ENCODE measurements at places on chromosomes 16 and 17. TPM values are rescaled to one million over a fixed set of nuclear protein-coding genes. Genes with fewer than 3 reads are reported as not detected.

The XAF1 gene
- 53.7 TPM for total RNA-seq

The ICAM2 gene
- total RNA-seq: 14.1 TPM

The SLC13A2 gene
- total RNA-seq: not detected

The MRPL38 gene
- 117 TPM for total RNA-seq

The PRKCB gene
- total RNA-seq: 193 TPM

The FLOT2 gene
- total RNA-seq: 95.8 TPM

GRCh38 chr17:35257208-35257659 is 14.4 kb downstream of the SLFN5 start:
- no peak for DNase-seq
- H3K4me1 ChIP-seq: peaks cover 46% of the 10 kb centered on the region
- no peak overlapping the region for H3K4me3 ChIP-seq
- peaks cover 23% of the 10 kb centered on the region for H3K36me3 ChIP-seq
- H3K27me3 ChIP-seq: no peaks in the 10 kb centered on the region

DNA sequence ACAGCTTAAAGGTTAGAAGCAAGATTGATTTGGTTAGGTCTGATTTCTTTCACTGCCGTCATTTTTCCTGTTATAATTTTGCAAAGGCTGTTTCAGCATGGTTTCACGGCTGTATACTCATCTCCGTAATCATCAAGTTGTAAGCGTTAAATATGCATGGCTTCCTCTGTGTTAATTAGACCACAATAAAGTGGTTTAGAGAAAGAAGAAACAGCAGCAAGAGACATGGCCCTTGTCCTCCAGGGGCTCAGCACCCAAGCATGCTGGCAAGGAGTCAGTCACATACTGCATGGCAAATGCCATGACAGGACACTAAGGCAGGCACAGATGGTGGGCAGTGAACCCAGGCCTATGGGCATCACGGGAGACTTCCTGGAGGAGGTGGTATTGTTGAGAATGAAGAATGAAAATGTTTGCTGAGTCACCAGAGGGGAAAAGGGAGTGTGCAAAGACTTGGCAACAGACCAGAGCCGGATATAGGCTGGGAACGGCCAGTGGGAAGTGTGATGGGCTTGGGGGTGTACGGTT is 61.4 kb upstream of the PLCG2 start:
- H3K4me1 ChIP-seq: peaks cover 32% of the 10 kb centered on the region
- H3K36me3 ChIP-seq: no peaks in the 10 kb centered on the region
- H3K27me3 ChIP-seq: no peaks in the 10 kb centered on the region

DNA sequence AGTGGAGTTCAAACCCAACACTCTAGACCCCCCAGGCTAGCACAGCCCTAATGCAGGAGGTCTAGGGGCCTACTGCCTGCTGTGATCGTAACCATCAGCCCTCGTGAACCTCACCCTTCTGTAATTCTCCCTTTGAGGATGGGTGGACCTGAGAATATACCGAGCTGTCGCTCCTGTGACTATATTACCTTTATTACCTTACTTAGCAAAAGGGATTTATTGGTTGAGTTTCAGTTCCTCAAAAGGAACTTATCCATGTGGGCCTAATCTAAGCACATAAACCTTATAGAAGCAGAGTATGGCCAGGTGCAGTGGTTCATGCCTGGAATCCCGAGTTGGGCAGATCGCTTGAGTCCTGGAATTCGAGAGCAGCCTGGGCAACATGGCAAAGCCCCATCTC is 19.2 kb upstream of the EMP2 start:
- no peak for DNase-seq
- no peak overlapping the region for H3K27ac ChIP-seq
- no peaks in the 10 kb centered on the region for H3K36me3 ChIP-seq
- H3K27me3 ChIP-seq: peaks cover 10% of the 10 kb centered on the region
- no peaks in the 10 kb centered on the region for H3K4me1 ChIP-seq

DNA sequence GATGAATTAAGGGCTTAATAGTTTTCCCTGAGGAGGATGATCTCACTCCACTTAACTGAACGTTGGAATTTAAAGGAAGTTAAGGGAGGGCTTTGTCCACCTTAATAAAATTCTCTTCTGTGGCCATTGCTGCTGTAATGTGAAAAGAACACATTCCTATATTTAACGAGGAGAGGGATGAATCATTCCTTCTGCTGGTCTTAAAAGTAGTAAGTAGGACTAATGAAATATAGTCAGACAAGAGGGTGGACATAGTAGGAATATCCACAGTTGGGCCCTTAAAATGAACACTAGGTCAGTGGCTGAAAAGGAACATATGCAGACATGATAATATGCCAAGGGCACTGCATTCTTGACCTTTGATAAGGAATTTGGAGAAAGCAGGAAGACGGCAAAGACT is 405.6 kb downstream of the PMP22 start:
- H3K27ac ChIP-seq: no peak overlapping the region
- peaks cover 5% of the 10 kb centered on the region for H3K27me3 ChIP-seq
- H3K4me3 ChIP-seq: no peak overlapping the region
- H3K4me1 ChIP-seq: no peaks in the 10 kb centered on the region
- DNase-seq: no peak

GRCh38 chr17:72171703-72172667 is 51.2 kb downstream of the SOX9 start:
- H3K27me3 ChIP-seq: peaks cover 2% of the 10 kb centered on the region
- no peak overlapping the region for H3K4me3 ChIP-seq
- H3K27ac ChIP-seq: no peak overlapping the region
- H3K36me3 ChIP-seq: no peaks in the 10 kb centered on the region

- peaks cover 6% of the 10 kb centered on the region for H3K36me3 ChIP-seq
- no peaks in the 10 kb centered on the region for H3K27me3 ChIP-seq
- peaks cover 27% of the 10 kb centered on the region for H3K4me1 ChIP-seq
Observed at GRCh38 chr17:61863801-61864126, 436 bp upstream of the BRIP1 start.

DNA sequence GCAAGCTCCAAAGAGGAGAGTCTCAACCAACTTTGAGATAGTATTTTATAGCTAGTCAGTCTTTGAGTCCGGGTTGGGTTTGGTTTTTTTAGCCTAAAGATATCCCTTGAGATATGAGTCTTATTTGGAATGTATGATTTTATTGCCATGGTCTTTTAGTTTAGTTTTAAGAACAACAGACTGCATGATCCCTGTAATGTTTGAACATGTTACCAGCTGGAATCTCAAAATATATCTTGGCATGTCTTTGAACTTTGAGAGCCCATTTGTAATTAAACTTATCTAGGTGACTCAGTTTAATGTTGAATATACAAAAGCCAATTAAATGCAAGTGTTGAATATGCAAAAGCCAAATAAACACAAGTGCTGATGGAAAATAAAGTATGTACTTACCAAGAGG is 100.6 kb downstream of the TANGO6 start:
- no peak overlapping the region for H3K4me3 ChIP-seq
- H3K36me3 ChIP-seq: no peaks in the 10 kb centered on the region
- no peak for DNase-seq
- no peaks in the 10 kb centered on the region for H3K4me1 ChIP-seq

- peak overlapping the region; percentile 51 for H3K27ac ChIP-seq
- no peaks in the 10 kb centered on the region for H3K27me3 ChIP-seq
- H3K36me3 ChIP-seq: no peaks in the 10 kb centered on the region
- H3K4me3 ChIP-seq: peak overlapping the region; percentile 65
- DNase-seq: no peak
- H3K4me1 ChIP-seq: peaks cover 48% of the 10 kb centered on the region
Observed at GRCh38 chr17:40615068-40615840, 32.4 kb downstream of the SMARCE1 start.

GRCh38 chr16:54505549-54506213 is 219.1 kb upstream of the IRX3 start:
- no peak for DNase-seq
- no peak overlapping the region for H3K4me3 ChIP-seq
- H3K27ac ChIP-seq: no peak overlapping the region

GRCh38 chr17:48253975-48254374 is 146.4 kb downstream of the SNX11 start:
- DNase-seq: no peak
- no peak overlapping the region for H3K27ac ChIP-seq
- H3K4me3 ChIP-seq: no peak overlapping the region
- peaks cover 10% of the 10 kb centered on the region for H3K4me1 ChIP-seq

GRCh38 chr17:15966879-15967248 is 21.9 kb downstream of the ADORA2B start:
- no peak for DNase-seq
- peak overlapping the region; percentile 47 for H3K4me3 ChIP-seq
- H3K27me3 ChIP-seq: peaks cover 23% of the 10 kb centered on the region
- no peak overlapping the region for H3K27ac ChIP-seq
- H3K4me1 ChIP-seq: peaks cover 4% of the 10 kb centered on the region

DNA sequence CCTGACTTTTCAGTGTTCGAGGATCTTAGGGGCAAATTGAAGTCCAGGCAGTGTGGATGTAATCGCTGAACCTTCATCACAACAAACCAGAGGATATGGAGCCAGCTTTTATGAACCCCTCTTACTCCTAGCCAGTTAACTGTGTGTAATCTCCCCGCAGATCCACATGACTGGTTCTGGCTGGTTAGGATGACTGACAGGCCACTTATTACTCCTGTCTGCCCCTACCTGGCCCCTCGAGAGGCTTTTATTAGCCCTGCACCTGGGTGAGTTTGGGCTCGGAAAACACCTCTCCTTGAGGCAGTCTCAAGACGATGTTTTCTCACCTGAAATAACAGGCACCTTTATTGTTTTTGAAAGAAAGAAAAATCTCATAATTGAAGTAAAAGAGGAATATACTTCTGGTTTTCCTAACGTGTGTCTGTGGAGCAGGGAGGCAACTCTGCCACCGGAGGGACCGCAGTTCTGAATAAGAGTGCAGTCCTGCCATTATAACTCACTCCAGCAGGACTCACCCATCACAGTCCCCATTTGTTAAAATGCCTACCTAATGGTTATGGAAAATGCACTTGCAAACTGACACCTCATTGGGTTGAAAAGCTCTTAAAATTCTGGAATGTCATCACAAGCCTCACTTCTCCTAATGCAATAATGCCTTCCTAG is 291.9 kb upstream of the N4BP1 start:
- no peak overlapping the region for H3K27ac ChIP-seq
- no peaks in the 10 kb centered on the region for H3K36me3 ChIP-seq
- peaks cover 8% of the 10 kb centered on the region for H3K27me3 ChIP-seq

GRCh38 chr16:74605332-74605731 is 1.6 kb downstream of the GLG1 start:
- no peaks in the 10 kb centered on the region for H3K27me3 ChIP-seq
- no peak for DNase-seq
- H3K4me1 ChIP-seq: peaks cover 56% of the 10 kb centered on the region
- peak overlapping the region; percentile 98 for H3K4me3 ChIP-seq
- peaks cover 5% of the 10 kb centered on the region for H3K36me3 ChIP-seq

GRCh38 chr17:40326014-40326831 is 17.2 kb downstream of the RARA start:
- H3K27me3 ChIP-seq: no peaks in the 10 kb centered on the region
- peak overlapping the region; percentile 93 for H3K4me3 ChIP-seq
- H3K36me3 ChIP-seq: no peaks in the 10 kb centered on the region
- H3K27ac ChIP-seq: peak overlapping the region; percentile 99
- peaks cover 88% of the 10 kb centered on the region for H3K4me1 ChIP-seq
- peak; percentile 75 for DNase-seq

DNA sequence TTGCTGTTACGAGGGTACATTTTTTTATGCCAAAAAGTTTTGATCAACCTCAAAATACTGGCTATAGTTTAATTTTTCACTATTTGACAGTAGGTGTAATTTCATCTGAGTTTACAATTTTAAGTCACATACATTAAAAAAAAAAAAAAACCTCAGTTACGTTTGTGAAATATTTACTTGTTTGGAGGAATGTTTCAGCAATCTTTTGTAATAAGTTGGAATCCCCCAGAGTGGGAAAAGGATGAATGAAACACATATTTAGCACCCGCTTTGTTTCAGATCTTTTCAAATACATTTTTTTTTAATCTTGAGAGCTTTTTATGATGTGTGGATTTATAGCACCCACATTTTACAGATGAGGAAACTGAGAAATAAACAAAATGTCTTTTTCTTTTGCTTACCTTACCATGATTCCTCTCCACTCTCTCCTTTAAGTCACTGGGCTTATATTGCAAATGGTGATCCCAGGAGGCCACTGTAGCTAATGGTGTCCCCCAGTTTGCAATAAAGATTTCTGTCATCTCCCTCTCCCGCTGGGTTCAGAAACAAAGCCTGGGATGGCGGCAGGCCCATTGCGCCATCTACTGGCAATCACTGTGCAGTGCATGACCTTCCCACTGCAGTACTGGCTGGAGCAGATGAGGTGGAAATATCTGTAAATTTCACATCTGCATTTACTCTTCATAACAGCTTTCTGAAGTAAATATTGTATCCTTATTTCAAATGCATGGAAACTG is 27.7 kb downstream of the TBC1D3B start:
- H3K4me1 ChIP-seq: peaks cover 49% of the 10 kb centered on the region
- no peaks in the 10 kb centered on the region for H3K27me3 ChIP-seq
- peak overlapping the region; percentile 84 for H3K4me3 ChIP-seq
- H3K36me3 ChIP-seq: no peaks in the 10 kb centered on the region

GRCh38 chr16:31061126-31061812 is 12.8 kb downstream of the ZNF668 start:
- no peak overlapping the region for H3K4me3 ChIP-seq
- no peak overlapping the region for H3K27ac ChIP-seq
- peaks cover 32% of the 10 kb centered on the region for H3K4me1 ChIP-seq
- DNase-seq: peak; percentile 56
- no peaks in the 10 kb centered on the region for H3K27me3 ChIP-seq

DNA sequence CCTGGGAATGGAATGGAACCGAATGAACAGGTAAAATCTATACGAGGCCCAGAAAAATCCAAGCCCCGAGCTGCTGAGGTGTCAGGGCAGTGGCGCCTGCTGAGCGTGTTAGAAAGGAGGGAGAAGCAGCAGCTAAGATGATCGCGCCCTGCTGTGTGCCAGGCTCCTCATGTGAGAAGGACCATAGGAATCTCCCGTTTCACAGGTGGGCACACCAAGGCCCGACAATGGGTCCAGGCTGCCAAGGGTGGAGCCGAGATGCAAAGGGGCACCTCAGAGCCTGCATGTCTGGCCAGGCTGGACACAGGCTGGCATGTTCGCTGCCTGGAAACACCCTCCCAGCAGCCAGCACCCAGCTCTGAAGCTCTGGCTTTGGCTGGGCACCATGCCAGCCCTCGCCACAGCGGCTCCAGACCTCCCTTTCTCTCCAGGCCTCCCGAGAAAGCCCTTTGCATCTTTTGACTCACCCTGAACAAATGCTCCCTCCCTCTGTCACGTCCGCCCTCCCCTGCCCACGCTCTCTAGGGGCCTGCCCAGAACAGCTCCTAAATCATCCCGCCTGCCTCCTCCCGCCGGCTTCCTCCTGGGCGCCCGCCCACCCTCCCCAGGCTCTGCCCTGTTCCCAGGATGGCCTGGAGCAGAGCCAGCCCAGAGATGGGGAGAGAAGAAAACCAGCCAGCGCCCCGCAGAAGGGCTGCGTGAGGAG is 217.8 kb upstream of the GSE1 start:
- DNase-seq: peak; percentile 48
- H3K4me3 ChIP-seq: no peak overlapping the region
- no peaks in the 10 kb centered on the region for H3K36me3 ChIP-seq
- no peak overlapping the region for H3K27ac ChIP-seq
- H3K4me1 ChIP-seq: no peaks in the 10 kb centered on the region
- H3K27me3 ChIP-seq: peaks cover 7% of the 10 kb centered on the region

GRCh38 chr16:29913514-29913913 is 12.5 kb downstream of the KCTD13 start:
- no peaks in the 10 kb centered on the region for H3K27me3 ChIP-seq
- no peak overlapping the region for H3K4me3 ChIP-seq
- DNase-seq: no peak
- H3K4me1 ChIP-seq: peaks cover 9% of the 10 kb centered on the region
- peaks cover 4% of the 10 kb centered on the region for H3K36me3 ChIP-seq
